ENCODE measurements at places on chromosomes 13 and 19. TPM values are rescaled to one million over a fixed set of nuclear protein-coding genes. Genes with fewer than 3 reads are reported as not detected.

GRCh38 chr13:76132532-76132931 is 496.4 kb downstream of the LMO7 start:
- DNase-seq: no peak

DNA sequence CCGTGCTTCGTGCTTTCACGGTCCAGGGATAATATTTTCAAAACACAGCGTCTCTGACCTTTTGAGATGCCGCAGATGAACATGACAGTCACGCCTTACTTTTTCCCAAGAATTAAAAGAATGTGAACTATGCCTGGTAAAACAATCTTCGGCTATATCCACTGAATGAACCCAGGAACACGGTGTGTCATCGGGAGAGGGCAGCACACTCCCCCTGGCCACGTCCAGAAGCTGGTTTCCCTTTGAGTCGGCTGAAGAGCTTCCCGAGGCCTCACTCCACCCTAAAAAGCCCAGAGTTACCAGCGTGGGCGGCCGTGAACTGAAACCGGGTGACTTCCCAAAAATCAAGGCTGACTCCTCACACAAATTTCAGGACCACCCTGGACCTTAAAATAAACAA is 22.9 kb upstream of the SHISA2 start:
- DNase-seq: no peak

ARGLU1 gene
- total RNA-seq: 112 TPM

- DNase-seq: peak; percentile 60
Measured at GRCh38 chr19:5850743-5851293, 431 bp downstream of the FUT3 start.

DNA sequence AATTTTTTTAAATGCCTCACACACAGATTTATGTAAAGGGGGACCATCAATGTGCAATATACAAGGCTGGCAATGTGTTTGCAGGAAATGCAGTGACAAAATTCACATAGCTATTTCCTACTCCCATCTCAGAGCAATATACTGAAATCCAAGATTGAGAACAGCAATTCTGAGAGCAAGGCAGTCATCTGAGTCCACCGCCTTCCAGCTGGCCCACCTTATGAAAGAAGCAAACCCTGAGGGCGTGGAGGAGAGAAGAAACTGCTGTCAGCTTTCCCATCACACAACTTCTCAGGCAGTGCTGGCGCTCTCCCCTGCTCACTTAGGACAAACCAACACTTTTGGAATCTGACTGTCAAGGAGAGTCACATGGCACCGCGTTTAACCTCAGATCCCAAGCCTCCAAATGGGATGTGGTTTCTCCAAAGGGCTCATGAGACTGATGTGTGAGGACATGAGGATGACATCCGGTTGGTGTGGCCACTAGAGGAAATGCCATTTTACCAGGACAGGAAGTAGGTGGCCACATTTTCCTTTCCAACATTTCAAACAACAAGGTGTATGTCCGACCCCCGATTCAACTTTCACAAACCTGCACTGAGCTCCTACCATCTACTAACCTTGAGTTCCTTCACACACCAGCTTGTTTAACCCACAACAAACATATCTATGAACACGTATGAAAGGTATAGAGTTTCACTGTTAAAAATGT is 3.7 kb upstream of the DOCK9 start:
- DNase-seq: no peak

FCAR gene
- total RNA-seq: 0.39 TPM

DNA sequence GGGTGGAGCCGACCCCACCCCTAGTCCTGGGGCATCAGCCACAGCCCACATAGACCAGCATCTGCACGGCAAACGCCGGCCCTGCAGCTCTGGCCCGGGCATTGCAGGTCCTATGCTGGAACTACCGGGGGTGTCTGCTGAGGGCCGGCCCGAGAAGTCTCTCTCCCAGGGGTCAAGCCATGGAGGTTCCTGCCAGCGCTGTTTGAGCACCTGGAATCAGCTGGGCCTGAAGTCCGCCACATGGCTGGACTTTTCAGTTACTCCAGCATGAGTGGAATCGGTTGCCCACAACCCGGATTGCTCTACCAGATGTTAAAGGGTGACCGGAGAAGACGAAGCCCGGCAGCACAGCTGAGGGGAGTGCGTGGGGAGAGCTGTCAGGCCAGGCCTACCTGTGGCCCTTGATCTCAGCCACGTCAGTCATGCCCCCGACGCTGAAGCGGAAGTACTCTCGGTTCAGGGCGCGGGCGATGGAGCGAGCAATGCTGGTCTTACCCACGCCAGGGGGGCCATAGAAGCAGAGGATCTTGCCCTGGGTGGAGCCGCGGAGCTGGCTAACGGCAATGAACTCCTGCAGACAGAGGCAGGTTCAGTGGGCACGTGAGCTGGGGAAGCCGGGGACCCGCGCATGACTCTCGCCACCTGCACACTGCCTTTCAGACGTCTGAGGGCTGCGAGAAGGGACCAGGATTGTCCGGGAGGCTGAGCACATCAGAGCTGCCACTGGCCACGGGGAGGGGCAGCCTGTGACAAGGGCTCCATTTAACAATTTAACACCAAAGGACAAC is 8.7 kb downstream of the RPL36 start:
- no peak for DNase-seq

GRCh38 chr13:110415669-110416068 is 108.6 kb downstream of the COL4A2 start:
- no peak for DNase-seq

ZNF562 gene
- 85.7 TPM for total RNA-seq

AKAP11 gene
- total RNA-seq: 46.6 TPM

GRCh38 chr13:45040622-45041021 is 51.3 kb downstream of the GPALPP1 start:
- no peak for DNase-seq

SH2D3A gene
- 68.7 TPM for total RNA-seq

DNA sequence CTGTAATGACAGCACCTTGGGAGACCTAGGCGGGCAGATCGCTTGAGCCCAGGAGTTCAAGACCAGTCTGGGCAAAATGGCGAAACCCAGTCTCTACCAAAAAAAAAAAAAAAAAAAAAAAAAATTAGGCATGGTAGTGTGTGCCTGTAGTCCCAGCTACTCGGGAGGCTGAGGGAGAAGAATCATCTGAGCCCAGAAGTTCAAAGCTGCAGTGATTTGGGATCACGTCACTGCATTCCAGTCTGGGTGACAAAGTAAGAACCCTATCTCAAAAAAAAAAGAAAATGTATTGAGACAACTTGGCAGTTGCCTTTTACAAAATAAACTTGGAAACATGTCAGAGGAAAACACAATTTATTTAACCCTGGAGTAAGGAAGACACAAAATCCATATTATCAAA is 26.8 kb downstream of the RBM26 start:
- no peak for DNase-seq

OR4F17 gene
- not detected for total RNA-seq

GRCh38 chr19:4272894-4273293 is 6.2 kb upstream of the SHD start:
- no peak for DNase-seq

DNA sequence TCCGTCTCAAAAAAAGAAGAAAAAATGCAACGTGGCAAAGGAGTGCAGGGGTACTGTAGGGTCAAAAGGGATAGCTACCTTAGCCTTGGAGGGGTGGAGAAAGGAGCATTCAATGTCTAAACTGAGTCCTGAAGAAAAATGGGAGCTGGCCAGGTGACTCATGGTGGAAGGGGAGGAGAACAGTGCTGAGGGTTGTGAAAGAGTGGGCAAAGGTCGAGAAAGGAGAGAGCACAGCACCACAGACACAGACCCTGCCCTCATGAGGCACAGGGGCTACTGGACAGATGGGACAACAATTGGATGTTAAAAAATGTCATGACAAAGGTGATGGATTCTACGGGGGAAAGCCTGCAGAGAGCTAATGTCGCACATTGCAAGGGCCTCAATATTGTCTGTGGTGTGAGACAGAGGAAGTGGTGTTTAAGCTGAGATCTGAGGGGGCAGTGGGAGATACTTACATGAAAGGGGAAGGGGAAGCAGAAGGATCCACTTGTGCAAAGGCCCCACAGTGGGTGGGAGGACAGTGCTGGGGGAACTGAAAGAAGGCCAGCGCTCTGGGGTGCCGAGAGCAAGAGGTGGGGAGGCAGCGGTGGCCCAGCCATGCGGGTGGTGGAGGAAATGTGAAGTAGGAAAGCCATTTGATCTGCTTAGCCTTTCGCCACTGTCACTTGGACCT is 42.9 kb upstream of the URAD start:
- peak; percentile 45 for DNase-seq

- DNase-seq: no peak
Measured at GRCh38 chr13:100315522-100315921, 226.6 kb downstream of the PCCA start.

DNA sequence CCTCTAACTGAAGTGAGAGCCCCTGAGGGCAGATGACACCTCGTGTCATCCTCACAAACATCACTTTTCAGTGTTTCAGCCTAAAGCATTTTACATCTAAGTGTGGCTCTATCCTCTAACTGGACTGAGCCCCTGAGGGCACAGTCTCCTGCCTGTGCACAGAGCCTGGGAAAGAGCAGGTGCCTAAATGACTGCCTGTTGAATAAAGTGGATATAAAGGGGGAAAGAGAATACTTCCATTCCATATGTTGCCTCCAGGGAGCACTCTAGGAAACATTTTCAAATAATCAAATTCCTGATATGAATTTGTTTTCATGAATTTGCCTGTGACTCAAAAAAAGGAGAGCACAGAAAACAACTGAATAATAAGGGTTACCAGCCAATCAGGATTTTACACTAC is 32.2 kb downstream of the CNMD start:
- DNase-seq: no peak

GRCh38 chr19:4914736-4915501 is 5.6 kb downstream of the UHRF1 start:
- peak; percentile 51 for DNase-seq

DNA sequence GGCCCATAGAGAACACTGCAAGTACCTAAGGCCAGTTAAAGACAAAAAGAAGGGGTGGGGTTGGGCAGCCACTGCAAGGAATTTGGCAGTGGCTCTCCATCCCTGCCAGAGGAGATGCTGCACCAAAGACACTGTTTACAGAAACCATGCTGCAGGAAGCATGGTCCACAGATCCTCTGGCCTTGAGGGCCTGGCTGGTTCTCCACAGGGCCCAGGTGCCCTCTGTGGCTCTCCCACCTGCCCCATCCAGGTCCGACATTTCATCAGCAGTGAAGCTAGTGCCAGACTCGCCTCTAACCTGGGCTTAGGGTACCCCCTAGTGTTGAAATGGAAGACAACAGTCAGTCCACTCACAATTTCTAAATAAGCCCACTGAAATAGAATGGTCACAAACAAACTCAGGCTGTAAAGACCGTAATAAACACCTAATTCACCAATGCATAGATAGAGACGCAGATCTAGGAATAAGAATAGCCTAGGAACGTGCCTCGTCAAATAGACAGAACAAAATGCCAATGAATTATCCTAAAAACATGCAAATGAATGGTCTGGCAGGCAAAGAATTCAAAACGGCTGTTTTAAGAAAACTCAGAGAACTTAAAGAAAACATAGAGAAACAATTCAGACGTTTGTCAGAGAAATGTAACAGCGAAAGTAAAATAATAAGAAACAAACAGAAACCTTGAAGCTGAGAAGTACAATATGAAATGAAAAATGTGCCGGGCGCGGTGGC is 23.3 kb downstream of the LYPD4 start:
- DNase-seq: no peak
